ENCODE measurements at places on chromosomes 6 and 20.
A peak's percentile ranks its signal among the peaks of the same experiment; 100 is the strongest.

- DNase-seq = no peak
Measured at GRCh38 chr6:7554533-7555275, 13.2 kb downstream of the DSP start.

DNA sequence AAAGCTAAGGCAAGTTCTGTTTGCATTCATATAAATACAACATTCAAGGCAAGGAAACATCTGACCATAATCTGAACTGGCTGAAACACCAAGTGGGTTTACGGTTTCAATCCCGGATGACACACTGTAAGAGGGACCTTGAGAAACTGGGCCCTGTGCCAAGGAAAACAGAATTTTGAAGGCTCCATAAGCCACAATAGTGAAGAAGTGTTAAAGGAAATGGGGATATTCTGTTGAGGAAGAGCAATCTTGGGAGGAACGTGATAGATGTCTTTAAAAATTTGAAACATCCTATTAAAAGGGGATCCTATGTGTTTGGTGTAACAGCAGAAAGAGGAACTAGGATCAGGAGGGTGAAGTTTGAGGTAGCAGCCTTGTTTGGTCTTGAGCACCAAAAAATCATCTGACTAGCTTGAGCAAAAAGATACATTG lies 82.4 kb upstream of the TAB2 start:
- DNase-seq = peak; percentile 82

DNA sequence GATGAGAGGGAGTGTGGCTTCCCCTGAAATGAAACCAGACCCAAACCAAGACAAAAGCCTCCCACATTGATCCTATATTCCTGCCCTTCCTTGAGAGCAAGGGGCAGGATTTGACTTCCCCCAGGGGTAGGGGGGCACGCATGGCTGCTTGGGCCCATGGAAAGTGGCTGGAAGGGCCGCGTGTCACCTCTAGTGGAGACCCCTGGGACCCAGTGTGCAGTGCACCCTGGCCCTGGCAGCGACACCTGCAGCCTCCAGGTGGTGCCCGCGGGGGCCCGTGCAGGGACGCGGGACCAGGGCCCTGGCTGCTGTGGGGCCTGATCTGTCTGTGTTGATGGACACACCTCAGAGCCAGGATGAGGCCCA lies 18.0 kb upstream of the SLCO4A1 start:
- DNase-seq = no peak

- no peak for DNase-seq
Measured at GRCh38 chr6:125846292-125847024, 55.7 kb downstream of the NCOA7 start.

GRCh38 chr6:163438940-163439335 lies 24.4 kb downstream of the QKI start:
- DNase-seq = no peak

DNA sequence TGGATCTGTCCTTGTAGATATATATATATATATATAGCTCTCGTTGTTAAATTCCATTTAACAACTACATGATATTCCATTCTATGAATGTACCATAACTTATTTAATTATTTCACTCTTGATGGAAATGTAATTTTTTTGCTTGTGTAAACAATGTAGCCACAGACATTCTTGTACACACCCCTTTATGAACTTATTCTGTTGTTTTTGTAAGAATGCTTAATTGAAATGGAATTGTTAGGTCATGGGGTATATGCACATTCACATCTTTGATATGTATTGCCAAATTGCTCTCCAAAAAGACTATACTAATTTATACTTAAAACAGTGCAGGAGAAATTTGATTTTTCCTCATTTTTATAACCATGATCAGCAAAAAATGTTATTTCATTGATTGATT lies 67.2 kb downstream of the MAP3K4 start:
- no peak for DNase-seq

DNA sequence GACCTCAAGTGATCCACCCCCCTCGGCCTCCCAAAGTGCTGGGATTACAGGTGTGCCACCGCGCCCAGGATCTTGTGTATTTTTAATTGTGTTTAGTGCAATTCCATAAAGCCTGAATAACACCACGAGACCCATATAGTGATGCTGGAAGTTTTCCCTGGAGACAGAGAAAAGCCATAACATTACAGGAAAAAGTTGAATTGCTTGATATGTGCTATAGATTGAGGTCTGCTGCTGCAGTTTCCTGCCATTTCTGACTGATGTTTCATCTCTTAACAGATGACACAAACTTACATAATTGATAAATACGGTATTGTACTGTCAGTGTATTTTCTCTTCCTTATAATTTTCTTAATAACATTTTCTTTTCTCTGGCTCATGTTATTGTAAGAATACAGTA lies 7.3 kb upstream of the UBD start:
- no peak for DNase-seq

GRCh38 chr6:162090734-162091133 lies 636.8 kb downstream of the PRKN start:
- no peak for DNase-seq

GRCh38 chr6:15442467-15442866 lies 196.6 kb downstream of the JARID2 start:
- no peak for DNase-seq

GRCh38 chr6:6412221-6412620 lies 91.8 kb upstream of the F13A1 start:
- no peak for DNase-seq

GRCh38 chr20:14481863-14482262 lies 144.5 kb upstream of the FLRT3 start:
- peak; percentile 67 for DNase-seq

GRCh38 chr6:45858691-45859090 lies 157.0 kb downstream of the CLIC5 start:
- no peak for DNase-seq

GRCh38 chr6:89874438-89874837 lies 19.8 kb upstream of the GJA10 start:
- DNase-seq = no peak

DNA sequence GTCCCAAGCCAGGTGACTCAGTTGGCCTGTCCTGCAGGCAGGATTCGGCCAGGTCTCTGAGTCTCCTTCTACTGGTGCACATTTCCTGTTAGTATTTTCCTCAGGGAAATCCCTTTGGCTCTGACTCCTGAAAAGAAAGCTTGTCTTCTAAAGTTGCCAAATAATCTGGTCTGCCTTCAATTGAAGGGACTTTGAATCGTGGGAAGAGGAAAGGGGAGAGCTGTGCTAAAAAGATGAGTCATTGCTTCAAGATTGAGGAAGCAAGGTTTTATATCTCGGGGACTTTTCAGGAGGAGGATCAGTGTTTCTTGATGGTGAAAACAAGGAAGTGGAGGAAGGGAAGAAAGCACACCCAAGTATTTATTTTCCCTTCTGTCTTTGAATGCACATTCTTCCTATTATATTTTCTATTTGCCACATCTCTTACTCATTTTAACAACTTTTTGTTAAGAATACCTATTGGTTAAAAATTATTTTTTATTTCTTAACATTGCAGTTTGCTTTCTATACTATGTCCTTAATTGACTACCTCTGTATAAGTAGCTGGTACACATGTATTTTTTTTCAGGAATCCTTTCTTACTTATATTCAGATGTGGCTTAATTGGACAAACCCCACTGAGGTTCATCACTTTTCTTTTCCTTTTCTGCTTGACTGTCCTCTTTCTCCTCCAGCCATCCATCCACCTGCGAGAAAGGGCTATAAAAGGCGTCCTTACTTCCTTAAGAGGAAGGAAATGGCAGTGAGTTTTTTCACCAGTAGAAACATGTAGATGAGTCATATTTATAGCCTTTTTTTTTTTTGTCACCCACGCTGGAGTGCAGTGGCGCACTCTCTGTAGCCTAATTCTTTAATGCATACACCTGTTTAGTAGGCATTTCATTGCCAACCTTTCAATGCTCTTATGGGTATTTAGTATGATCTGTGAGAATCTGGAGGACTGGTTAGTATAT lies 15.0 kb upstream of the IFNGR1 start:
- DNase-seq = peak; percentile 96

GRCh38 chr20:32536851-32537656 lies 48.1 kb downstream of the NOL4L start:
- no peak for DNase-seq

GRCh38 chr6:6723921-6724538 lies 135.5 kb downstream of the LY86 start:
- DNase-seq = no peak

- no peak for DNase-seq
Measured at GRCh38 chr6:154732538-154733182, 556 bp upstream of the SCAF8 start.

DNA sequence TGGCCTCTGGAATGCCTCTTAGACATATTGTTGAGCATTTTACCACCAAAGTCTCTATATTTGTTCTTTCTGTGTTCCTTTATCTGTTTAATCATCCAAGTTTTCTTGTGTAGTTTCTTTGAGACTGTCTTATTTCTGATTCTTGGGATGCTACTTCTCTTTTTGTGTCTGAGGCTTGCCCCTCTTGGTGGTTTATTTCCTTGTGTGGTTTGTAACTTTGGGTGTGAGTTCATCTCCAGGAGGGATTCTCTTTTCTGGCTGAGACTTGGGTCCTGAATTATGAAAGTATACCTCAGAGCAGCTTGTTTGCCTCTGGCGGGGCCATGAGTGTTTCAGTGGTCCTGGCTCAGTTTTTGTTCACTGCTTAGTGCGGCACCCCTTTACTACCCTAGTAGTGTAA lies 33.9 kb downstream of the PPARD start:
- no peak for DNase-seq

DNA sequence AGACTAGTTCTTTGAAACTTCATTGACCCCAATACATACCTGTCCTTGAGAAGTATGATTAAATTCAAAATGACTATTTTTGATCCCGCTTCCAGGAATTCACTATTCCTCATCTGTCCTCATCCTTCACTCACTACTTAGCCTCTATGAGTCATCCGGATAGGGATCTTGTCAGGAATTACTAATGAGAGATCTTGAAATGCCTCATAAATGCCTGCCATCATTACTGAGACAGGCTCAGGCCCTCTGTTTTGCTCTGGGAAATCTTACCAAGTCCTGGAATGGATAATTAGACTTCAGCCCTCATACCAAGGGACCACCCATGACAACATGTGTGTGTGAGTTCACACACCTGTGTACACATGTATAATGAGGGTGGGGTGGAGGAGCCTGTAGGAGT lies 2.8 kb upstream of the CYP24A1 start:
- DNase-seq = no peak

DNA sequence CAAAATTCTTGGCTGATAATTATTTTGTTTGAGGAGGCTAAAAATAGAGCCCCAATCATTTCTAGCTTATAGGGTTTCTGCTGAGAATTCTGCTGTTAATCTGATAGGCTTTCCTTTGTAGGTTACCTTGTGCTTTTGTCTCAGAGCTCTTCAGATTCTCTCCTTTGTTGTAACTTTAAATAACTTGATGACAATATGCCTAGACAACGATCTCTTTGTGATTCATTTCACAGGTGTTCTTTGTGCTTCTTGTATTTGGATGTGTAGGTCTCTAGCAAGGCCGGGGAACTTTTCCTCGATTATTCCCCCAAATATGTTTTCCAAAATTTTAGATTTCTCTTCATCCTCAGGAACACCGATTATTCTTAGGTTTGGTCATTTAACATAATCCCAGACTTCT lies 376.5 kb upstream of the MAN1A1 start:
- DNase-seq = no peak

DNA sequence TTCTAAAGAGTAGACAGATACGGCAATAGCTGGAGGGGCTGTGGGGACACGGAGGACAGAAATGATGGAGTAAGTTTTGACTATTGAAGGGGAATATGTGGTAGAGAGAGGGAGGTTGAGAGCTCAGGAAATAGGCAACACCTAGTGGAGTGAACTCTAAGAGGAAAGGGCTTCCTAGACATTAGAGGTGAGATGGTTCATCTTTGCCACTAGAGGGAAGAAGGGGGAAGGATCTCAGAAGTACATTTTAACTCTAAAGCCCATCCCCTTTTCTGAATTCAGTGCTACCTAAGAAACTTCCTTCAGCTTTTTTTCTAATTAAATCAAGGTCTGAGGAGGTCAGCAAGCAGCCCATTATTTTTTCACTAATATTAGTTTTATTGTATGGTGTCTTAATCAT lies 689.4 kb upstream of the MAP3K7 start:
- DNase-seq = no peak

- DNase-seq = no peak
Measured at GRCh38 chr20:10939331-10939941, 265.6 kb upstream of the JAG1 start.

- DNase-seq = no peak
Measured at GRCh38 chr6:16273256-16273655, 34.9 kb downstream of the GMPR start.

- no peak for DNase-seq
Measured at GRCh38 chr20:7938058-7938457, 2.2 kb downstream of the HAO1 start.

DNA sequence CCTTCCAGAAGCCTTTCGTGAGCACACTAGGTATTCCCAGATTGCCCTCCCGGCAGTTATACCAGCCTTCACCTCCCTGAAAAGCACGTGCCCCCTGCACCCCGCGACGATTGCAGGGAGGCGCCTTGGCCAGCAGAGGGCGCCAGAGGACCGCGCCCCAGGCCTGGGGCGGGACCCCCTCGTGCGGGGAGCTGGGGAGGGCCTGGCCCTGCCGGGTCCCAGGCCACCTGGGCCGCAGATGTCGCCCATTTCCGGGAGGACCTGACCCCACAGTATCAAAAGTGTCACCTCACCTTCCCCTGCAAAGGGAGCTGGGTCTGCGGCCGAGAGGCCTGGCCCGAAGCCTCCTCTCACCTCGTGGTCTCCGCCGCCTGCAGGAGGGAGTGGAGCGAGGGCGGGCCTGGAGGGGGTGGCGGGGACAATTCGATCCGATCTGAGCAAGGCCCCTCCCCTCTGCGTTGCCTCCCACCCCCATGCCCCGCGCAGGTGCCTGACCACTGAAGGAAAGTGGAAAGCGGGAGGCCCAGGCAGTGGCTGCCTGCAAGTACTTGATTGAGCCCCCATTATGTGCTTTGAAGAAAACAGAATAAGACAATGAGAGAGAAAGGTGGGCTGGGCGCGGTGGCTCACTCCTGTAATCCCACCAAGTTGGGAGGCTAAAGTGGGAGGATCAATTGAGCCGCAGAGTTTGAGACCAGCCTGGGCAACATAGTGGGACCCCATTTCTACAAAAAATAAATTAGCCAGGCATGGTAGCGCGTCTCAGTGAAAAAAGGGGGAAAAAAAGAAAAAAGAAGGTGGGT lies 3.5 kb upstream of the SNAI1 start:
- no peak for DNase-seq

DNA sequence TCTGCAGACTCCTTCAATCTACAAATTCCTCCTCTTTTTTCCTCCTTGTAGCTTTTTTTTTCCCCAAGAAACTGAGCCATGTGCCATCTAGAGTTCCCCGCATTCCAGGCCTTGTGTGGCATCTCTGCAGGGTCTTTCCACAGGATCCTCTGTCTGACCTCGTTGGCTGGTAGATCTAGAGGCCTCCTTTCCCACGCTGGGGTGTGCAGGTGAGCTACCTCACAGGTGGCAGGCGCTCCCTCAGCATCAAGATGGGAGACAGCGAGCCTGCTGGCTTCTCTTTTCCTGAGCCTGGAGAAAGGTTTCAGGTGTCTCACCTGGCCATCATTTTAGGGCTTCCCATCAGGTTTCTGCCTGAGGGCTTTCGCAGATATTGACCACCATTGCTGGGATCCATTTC lies 9.6 kb upstream of the NELFCD start:
- no peak for DNase-seq

GRCh38 chr6:79755967-79756366 lies 124.8 kb downstream of the SH3BGRL2 start:
- no peak for DNase-seq

GRCh38 chr20:62405108-62405980 lies 1.7 kb downstream of the CABLES2 start:
- peak; percentile 17 for DNase-seq
